Vagina (tissue), 2 donors: ENCODE measurements at places on chromosomes 4 and X. TPM values are rescaled to one million over a fixed set of nuclear protein-coding genes. Genes with fewer than 3 reads are reported as not detected.
A peak's percentile ranks its signal among the peaks of the same experiment; 100 is the strongest.

ANKRD50 gene
- total RNA-seq: 20.6 TPM

CD40LG gene
- not detected for total RNA-seq

DGAT2L6 gene
- total RNA-seq: not detected

CTAG1B gene
- total RNA-seq: not detected

FAM241A gene
- total RNA-seq: 3.4 TPM

GDPD2 gene
- not detected for total RNA-seq

NUP62CL gene
- total RNA-seq: 10.6 TPM

FAM53A gene
- total RNA-seq: 13.8 TPM

SPANXC gene
- not detected for total RNA-seq

DNA sequence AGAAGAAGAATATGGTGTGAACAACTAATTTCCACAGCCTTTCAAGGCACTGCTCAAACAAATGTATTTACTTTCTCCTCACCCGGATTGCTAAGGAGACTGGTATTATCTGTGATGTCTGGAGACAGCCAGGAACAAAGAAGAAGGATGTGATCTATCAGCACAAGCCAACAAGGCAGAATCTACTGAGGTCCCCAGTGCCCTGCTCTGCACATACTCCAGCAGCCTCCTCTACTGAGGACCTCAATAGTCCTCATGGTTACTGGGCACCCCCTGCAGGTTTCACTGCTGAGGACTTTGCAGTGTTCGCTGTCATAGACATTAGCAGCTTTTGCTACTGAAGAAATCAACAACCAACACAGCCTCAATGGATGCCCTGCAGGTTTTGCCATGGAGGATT lies 930.1 kb downstream of the ADGRL3 start:
- DNase-seq: no peak

DNA sequence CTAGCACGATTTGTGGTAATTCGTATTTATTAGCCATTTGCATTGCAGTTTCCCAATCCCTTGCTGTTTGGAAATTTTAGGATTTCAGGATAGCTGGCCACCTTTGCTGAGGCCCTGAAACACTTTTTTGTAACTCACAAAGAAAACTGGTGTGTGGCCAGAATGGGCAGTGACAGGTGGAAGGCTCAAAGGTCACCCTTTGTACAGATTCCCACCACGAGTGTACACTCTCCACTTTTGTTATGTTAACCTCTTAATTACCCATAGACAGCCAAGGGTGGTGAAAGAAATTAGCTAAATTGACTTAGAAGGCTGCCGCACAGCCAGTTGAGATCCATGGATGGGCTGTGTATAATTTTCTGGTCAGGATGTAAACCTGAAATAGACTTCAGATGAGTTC lies 109.7 kb upstream of the ARX start:
- no peak for DNase-seq

GRCh38 chrX:26915064-26915463 lies 548.1 kb downstream of the PPP4R3C start:
- DNase-seq: no peak

DNA sequence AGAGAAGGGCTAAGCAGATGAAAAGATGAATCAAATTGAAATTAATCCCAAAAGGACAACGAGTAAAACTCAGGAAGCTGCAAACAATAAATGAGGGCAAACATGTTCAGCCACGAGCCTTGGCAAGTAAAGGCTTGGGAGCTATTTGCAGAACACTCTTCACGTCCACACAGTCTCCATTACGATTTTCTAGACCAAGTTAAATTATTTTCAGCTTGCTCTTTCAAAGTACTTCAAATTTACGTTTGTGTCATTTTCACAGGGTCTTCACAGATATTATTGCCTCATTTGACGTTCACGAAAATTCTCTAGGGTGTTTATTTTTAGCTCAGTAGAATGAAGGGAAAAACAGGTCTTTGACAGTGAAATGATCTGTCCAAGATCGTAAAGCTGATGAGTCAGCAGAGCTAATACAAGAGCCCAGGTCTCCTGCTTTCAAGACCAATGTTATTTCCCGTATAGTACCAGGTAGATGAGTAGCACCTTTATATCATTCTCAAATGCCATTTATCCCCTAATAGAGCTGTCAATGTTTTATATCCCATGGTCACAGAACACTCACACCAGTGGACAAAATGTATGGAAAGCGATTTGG lies 20.9 kb downstream of the KLB start:
- DNase-seq: no peak

DNA sequence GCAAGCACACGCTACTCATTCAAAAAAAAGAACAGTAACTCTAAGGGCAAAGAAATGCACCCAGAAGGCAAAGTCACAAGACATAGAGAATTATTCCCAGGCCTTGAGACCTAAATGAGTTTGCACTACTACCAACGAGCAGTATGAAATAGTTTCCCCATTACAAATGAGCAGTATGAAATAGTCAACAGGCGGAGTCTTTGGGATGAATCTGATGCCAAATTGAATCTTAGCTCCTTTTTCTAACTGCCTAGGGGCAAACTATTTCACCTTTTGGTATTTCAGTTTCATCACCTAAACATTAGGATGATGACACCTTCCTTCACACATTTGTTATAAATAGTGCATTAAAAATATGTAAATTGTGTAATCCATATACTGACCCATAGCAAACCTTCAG lies 213.0 kb upstream of the FAT4 start:
- DNase-seq: no peak

DNA sequence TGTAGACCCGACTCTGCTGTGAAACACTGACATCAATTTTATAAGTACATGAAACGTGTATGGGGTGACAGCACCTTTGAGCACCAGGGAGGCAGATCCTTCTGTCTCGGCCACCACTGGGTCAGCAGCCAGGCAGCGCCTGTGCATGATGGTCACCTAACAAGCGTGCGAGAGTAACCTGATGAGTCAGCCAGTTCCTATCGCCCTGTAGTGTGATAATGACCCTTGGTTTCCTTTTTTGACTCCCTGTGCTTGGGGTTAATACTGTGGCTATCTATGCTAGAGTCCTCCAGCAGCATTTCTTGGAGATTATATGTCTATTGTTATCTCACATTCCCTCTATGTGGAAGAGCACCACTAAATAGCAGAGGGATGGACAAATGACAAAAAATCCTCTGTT lies 101.6 kb downstream of the NPNT start:
- no peak for DNase-seq

DNA sequence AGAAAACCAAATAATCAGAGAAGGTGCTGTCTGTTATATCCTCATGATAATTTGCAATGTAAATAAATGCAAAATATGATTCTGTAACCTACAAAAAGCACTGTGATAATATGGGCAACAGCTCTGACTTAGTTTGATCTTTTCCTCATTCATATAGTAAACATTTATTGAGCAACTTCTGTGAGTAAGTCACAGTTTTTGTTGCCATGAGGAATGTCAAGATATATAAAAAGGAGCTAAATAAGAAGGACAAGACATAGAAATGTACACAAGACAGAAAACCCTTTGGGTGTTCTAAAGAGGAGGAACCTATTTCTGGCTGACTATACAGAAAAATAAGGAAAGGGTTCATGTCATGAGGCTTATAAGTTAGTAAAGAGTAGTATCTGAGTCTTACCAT lies 44.3 kb downstream of the ARSJ start:
- no peak for DNase-seq

DNA sequence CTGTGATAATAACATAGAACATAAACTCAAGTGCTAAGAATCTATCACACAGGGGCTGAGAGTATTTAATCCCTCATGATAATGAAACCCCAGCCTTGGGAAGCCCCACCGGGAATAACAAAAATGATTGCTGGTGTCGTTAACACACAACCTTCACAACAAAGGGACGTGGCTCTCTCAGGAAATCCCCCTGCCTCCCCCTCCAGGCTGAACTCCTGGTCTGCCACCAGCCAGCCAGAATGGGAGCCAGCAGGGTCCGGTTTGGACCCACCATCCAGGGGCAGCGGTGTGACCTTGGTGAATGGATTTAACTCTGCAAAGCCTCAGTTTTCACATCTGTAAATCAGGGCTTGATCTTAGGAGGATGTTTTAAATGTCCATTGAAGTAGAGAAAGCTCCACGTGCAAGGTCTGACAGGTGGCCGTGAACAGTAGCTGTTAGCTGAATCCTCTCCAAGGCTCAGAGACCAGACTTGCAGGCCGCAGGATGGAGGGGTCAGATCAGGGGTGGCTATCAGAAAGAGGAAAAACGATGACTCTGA lies 46.5 kb downstream of the ABLIM2 start:
- no peak for DNase-seq

DNA sequence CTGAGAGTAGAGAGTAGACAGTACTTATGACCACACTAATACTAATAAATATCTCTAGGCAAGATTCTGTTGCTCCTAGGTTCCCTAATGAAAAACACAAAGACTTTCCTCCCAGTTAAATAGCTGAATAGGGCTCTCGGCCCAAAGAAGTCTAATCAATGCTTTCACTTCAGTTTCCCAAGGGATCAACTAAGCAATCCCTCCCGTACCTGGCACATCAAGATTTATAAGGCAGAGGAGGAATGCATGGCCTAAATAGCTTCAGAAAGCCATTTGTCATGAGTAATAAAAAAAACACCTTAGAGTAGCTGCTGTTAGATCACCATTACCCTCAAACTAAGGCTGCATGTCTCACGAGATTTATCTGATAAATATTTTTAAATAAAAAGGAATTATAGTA lies 56.8 kb upstream of the EXOC1L start:
- DNase-seq: no peak

DNA sequence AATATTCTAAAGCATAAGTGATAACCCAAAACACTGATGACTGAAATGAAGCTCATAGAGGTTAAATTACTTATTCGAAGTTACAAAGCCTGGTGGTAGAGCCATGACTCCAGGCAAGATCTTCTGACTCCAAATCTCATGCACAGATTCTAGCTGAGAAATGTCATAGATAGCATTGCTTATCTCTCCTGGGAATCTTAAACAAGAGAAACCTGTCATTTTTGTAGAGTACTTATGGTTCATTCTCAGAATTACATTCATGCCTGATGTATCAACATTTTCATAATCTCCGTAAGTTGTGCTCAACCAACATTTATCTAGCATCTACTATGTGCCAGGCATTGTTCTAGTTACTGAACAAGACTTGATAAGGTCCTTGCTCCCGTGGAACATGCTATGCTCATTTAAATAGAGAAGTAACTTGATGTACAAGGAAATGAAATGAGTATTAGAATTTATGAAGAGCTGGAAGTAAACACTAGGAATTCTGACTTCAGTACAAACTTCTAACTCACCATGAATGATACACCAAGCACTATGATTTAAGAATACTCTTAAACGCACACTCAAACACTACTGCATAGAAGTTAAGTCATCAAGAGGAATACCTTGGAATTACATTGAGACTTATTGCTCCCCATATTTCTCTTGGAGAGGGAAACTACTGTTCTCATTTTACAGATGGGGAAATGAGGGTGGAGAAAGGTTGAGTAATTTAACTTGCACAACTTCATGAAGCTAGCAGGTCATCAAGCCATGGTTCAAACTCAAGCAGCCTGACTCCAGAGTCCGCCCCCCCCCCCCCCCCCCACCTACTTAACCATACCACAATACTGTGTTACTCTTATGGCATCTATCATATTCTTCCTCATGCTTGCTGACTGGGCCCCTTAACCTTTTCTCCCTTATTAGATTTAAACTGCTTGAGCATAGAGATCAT lies 45.4 kb downstream of the MBNL3 start:
- no peak for DNase-seq

DNA sequence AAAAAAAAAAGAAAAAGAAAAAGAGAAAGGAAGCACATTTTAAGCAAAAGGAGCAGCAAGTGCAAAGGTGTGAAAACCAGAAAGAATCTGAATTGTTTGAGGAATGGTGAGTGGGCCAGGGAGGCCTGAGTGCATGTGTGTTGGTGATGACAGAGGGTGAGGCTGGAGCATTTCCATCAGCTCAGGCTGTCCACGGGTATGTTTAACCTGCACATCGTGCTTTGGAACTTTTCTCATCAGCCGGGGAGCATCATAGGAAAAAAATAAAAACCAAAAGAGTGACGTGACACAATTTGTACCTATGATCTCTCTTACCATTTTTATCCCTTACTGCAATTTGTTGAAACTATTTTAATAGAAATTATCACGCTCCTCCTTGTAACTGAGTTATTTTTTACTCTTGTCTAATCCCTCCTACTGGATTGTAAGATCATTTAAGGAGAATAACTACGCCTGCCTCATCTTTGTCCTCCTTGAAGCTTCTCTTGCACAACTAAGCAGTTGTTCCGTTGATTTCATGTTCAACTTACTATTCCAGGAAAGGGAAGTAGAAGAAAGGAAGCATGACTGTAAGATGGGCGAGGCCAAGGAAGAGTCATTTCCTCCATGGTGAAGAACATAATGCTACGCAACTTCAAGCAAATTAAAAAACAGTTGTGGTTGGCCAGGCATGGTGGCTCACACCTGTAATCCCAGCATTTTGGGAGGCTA lies 7.0 kb downstream of the PALLD start:
- no peak for DNase-seq

GRCh38 chrX:12890467-12890866 lies 16.0 kb upstream of the TLR8 start:
- DNase-seq: no peak

DNA sequence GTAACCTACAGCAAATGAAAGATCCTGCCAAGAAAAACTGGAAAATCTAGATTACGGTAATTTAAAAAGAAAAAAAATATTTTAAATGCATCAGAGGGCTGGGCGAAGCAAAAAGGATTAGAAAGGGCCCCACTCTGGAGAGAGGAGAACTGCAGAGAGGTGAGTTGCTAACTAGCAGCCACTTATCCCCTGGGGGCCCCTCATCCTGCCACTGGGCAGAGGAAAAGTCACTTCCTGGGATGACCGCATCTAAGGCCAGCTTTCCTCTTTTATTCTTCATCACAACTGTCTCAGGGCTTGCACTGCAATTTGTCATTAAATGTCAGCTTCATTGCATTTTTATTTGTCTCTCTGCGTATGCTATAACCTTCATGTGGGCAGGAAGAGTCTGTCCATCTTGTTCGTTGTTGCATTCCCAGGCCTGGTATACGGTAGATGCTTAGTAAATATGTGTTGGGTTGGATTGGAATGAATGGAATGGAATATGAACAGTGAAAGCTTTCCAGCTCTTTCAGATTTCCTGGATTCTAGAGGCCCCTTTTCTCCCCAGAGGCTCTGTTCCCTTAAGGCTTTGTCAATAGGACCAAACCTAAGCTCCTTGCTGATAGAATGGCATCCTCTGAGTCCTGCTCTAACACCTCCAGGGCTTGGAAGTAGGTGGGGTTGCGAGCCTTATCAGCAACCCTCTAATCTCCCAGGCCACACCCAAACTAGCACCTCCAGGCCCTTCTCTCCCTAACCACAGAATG lies 58.9 kb downstream of the TLR10 start:
- DNase-seq: peak; percentile 67

GRCh38 chrX:39442332-39442731 lies 641.1 kb downstream of the MID1IP1 start:
- no peak for DNase-seq

GRCh38 chr4:78667764-78668163 lies 108.4 kb upstream of the BMP2K start:
- DNase-seq: no peak
